ENCODE measurements at places on chromosomes 7 and 10.

GRCh38 chr10:5496261-5497250 lies 2.8 kb downstream of the CALML5 start:
- peak; percentile 35 for DNase-seq

DNA sequence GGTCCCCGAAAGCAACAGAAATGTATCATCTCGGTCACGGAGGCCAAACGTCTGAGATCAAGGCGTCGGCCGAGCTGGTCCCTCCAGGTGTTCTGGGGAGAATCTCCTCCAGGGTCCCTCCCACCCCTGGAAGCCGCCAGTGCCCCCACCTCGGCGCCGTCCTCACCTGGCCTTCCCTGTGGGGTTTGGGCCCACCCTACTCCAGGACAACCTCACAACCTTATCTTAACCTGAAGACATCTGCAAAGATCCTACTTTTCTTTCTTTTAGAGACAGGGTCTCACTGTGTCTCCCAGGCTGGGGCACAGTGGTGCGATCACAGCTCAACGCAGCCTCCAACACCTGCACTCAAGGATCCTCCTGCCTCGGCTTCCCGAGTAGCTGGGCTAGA lies 33.4 kb downstream of the ADAP1 start:
- DNase-seq: peak; percentile 6

DNA sequence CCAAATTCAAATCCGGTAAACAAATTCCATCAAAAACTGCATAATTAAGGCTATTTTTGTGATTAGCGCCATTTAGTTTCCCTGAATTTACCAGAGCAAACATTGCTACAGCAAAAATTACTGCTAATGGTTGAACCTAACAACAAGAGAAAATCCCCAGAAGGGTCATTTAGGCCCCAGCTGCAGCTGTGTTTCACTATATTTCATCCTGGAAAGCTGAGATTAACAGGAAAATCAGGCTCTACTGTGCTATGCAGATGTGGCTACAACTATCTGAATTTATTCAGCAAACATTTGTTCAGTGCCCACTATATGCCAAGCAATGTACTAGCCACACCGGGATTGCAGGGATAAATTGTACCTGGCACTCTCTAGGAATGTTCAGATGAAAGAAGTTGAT lies 104.0 kb downstream of the PON1 start:
- DNase-seq: no peak

GRCh38 chr7:22499044-22499443 lies 944 bp downstream of the STEAP1B start:
- DNase-seq: no peak

GRCh38 chr7:16951483-16952080 lies 69.8 kb upstream of the AGR3 start:
- DNase-seq: no peak

DNA sequence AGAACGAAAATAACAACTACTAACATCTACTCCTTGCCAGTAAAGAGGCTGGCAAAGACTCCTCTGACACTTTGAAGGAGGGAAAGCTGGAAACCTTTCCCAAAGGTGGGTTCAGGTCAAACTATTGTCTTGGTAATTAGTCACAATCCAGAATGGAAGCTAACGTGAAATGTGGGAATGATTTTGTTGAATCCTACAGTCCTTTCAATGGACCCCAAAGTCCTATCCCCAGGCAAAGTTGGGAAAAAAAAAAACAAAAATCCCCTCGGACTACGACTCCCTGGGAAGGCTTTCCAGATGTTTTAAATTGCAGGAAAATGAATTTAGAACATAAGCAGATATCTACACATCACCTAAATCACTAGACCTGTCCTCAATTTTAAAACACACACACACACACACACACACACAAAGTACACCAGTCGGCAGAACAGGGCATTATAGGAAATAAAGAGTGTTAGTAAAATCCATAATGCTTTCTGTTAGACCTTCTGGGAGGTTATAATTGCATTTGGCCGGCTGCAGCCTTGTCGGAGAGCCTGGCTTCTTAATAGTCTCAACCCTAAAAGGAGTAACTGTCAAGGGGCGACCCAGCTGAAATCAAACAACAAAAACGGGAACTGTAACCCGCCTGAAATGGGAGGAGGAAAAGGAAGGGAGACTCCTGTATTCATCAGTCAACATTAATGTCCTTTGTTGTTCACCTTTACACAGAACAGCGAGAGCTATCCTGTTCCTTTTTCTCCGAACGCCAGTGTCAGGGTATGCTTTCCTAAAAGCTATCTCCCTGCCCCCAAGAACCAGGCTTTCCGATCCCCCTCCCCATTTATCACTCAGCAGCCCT lies 1.5 kb downstream of the DOCK4 start:
- no peak for DNase-seq

GRCh38 chr7:152158801-152159587 lies 133.5 kb downstream of the GALNT11 start:
- DNase-seq: no peak

GRCh38 chr7:7861211-7861633 lies 107.4 kb upstream of the GLCCI1 start:
- DNase-seq: no peak

GRCh38 chr7:96041171-96041570 lies 268.8 kb downstream of the DYNC1I1 start:
- no peak for DNase-seq

DNA sequence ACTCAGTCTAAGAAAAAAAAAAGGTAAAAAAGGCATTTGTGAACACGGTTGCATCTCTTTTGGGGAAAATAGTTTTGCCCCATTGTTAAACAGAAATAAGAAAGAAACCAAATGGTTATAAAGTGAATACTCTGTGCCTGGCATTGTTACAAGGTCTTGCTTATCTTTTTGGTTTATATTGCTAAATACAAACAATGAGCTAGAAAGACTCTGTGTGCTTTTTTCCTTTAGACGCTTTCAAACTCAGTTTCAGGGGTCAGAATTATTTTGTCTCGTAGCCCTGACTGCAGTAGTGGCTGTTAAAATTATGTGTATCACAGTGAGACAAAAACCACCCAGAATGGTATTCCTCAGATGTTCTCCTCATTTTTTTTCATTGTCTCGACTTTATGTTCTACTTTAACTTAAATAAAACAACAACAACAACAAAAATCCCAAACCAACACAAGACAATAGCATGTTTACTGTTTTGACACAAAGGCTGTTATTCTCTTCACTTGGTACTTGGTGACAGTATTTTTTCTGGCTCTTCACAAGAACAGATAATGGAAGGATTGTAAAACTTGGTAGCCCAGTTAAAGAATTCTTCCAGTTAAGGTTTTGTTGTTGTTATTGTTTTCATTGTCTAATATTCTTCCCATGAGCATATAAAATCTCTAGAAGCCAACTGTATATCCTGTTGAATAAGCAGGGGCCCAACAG lies 190.1 kb downstream of the PLXDC2 start:
- DNase-seq: no peak

DNA sequence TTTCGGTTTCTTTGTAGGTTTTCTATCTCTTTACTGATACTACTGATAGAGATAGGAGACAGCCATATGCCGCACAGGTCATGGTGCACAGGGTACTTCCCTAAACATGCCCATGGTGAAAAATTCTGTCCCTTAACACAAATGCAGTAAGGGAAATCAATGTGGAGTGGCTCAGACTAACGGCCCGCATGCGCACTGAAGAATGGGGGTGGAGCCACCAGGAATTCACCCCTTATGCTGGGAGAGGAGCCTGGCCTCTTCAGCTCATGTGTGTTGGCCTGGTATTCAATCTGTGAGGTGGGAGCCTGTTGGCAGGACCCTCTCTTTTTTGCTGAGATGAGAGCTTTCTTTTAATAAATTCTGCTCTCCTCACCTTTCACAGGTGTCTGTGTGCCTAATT lies 8.4 kb upstream of the URGCP start:
- no peak for DNase-seq

DNA sequence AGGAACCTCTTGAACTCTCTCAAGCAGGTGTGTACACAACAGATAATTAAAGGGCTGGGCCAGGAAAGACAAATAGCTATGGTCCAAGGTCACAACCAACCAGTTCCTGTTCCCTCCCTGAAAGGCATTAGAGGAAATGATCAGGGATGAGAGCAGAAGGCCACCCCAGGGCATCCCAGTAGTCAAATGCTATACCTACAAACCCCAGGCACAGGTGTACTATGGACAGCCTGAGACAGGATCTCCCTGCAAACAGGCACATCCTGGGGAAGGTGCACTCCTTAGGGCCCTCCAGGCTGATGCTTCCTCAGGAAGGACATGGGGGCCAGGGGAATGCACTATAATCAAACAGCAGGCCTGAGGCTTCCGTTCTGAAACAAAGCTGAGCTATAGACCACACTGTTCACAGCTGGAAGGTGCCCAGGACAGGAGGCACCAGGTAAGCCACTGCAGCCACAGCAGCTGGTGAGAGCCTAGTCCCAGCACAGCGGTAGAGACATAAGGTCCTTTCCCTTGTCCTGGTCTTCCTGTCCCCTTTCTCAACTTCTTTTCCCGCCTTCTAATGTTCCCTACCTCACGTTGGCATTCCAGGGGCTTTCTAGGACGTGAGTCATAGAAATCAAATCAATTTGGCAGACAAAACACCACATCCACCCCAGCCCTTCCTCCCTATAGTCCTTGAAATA lies 13.3 kb downstream of the PARP12 start:
- DNase-seq: no peak

GRCh38 chr7:29199776-29200175 lies 5.2 kb downstream of the CHN2 start:
- no peak for DNase-seq

- no peak for DNase-seq
Observed at GRCh38 chr7:151889406-151890354, 12.8 kb upstream of the PRKAG2 start.

DNA sequence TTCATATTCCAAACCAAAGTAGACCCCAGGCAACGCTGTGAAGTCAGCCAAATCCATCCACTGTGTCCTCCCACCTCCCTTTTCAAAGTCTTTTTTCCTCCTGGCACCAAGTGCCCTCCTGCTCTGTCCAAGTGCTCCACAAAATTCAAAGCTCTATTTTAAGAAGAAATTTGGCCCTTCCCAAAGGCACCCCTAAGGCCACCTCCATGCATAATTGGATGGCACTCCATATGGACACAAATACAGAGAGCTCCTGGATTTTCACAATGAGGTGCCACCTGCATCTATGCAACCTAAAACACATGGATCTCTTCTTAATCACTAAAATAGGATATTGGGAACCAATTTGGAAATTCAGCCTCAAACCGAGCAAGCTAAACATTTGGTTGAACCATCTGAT lies 121.6 kb downstream of the RELN start:
- no peak for DNase-seq

- DNase-seq: no peak
Observed at GRCh38 chr10:18399158-18399557, 252.2 kb downstream of the NSUN6 start.

DNA sequence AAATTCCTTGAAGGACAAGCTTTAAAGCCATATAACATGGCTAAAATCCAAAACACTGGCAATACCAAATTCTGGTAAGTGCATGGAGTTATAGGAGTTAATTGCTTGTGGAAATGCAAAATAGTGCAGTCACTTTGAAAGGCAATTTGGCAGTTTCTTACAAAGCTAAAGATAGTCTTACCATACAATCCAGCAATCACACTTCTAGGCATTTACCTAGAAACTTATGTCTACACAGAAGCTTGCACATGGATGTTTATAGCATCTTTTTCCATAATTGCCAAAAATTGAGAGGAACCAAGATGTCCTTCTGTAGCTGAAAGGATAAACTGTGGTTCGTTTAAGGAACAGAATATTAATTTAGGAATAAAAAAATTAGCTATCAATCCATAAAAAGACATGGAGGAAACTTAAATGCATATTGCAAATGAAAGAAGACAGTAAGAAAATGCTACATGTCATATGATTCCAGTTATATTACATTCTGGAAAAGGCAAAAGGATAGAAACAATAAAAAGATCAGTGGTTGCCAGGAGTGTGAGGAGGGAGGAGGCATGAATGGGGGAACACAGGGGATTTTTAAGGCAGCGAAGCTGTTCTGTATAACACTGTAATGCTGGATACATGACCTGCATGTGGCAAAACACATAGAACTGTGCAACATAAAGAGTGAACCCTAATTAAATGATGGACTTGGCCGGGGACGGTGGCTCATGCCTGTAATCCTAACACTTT lies 51.9 kb downstream of the GNAT3 start:
- no peak for DNase-seq

DNA sequence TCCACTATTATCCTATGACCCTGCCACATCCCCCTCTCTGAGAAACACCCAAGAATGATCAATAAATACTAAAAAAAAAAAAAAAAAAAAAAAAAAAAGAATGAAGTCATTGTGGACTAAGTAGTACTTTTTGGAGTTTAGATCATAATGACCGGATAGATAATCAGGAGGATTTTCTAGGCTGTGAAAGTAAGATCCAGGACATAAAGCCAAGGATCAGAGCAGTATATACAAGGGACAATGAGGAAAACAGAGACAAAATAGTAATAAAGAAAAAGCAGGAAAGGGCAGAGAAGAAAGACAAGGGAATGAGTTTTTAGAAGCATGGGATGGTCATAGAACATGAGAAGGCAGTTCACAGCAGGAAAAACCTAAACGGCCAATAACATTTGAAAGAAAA lies 87.6 kb downstream of the AKAP9 start:
- no peak for DNase-seq

- peak; percentile 2 for DNase-seq
Observed at GRCh38 chr10:112346774-112347173, 27.1 kb upstream of the ACSL5 start.

GRCh38 chr10:117552701-117553141 lies 10.2 kb downstream of the EMX2 start:
- DNase-seq: no peak

DNA sequence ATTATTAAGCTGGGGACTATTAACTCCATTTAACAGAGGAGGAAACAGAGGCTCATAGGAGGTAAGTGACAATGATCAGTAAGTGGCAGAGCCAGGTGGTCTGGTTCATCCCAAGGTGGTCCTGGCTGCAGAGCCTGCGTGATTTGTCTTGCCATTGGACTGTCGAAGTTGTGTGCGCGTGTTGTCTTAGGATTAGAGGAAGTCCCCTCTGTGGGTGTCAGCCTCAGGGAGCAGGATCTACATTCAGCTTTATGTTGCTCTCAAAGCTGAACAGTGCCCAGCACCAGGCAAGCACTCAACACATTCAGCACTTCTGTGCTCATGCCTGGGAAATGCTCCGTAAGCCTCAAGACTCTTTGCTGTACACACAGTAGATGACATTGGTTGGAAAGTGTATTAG lies 139.5 kb downstream of the HERPUD2 start:
- peak; percentile 19 for DNase-seq

GRCh38 chr10:103171278-103171677 lies 21.8 kb downstream of the NT5C2 start:
- no peak for DNase-seq

- DNase-seq: no peak
Observed at GRCh38 chr7:118080947-118081346, 103.0 kb upstream of the LSM8 start.

DNA sequence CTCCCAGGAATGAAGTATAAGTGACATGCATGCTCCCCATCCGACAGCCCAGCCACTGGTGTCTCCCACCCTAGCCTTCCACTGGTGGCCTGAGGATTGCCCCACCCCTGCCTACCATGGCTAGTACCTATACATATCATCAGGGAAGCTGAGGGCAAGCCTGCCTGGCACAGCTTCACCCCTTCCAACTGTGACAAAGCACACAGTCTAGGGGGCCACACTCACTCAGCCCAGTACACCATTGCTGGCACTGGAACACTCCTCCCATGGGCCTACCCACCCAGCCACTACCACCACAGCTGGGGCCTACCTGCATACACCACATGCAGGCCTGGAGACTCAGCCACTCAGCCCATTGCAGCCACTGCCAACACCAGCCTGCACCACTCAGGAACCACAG lies 393.1 kb upstream of the STEAP1 start:
- DNase-seq: no peak
